ENCODE measurements at places on chromosomes 4 and X.

DNA sequence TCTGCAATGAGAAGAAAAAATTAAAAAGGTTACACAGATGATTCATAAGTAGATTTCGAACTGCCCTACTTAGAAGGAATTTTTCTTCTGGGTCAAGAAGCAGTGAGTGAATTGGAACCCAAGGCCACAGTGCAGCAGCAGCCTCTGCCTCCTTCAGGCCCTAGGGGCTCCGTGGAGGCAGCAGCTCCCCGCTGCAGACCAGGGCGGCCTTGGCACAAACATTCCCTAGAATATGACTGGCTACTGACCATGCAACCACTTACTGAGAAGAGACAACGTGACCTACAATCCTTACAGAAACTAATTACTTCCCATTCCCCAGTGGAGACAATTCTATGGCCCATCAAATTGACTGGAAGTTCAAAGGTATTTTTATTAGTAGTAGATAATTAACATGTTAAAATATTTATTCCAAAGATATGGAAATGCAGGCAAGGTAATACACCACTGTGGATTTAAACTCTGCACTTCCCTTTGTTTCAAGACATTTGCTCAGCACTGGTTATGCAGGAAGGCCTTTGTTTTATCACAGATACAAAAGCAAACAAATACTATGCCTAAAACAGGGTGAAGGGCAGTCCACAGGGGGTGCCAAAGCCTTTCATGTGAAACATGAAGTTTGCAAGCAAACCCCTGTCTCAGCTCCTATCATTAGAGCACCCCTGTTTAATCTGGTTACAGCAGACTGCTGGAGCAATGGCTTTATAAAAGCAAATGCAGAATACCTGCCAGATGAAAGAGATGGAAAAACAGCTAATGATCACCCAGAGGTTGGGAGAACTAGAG is 59.2 kb downstream of the PCDH19 start:
- no peak for DNase-seq

- DNase-seq: no peak
These were observed 47.8 kb downstream of the SLIT2 start for GRCh38 chr4:20299515-20299914.

DNA sequence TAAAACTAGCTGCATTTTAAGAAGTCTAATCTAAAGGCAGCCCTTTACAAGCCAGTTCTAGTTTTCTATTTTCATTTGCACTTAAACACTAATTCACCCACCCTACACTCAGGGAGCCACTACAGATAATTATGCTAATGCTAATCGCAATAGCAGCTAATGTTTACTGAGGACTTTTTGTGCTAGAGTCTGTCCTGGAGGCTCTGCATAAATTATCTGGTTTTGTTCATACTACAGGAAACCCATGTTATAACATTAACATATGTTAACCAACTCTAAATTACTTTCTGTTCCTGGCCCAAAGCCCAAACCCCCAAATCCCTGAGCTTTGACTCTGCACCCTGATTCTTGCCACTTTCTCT is 480 bp upstream of the RADX start:
- DNase-seq: no peak

DNA sequence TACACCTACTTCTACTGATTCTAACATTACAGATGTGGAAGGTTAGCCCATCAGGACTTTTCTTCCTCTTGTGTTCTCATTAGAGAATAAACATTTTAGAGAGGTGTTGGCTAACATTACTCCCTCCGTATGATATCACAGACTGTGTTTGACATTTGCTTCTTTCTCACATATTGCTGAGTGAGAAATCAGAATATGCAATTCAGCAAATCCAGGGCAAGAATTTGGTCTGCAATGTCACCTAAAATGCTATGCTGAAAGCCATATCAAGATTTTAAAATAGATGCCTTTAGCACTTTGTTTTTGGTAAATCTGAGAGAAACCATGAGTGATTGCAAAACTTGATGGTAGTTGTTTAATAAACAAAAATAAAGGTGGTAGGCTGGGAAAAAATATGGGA is 319.1 kb downstream of the C4orf33 start:
- no peak for DNase-seq

DNA sequence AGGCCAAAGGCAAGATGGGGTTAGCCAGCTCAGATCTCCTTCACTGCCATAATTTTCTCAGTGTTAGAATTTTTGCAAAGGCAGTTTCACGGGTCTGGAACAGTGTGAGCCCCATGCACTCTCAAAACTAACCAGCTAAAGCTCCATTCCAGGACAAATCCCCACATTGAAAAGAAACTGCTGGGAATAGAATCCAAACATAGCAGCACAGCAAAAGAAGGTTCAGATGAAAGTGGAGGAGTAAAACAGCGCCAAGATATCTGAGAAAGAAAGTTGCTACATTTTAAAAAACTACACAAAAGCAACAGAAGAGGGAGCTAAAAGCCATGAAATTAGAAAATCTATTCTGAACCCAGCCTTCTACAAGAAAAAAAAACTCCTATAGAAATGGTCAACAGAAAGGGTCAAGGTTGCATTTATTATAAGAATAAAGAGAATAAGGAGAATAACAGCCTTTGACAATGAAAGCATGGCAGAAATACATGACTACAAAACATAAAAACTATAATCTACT is 39.6 kb upstream of the SLC7A3 start:
- DNase-seq: no peak

GRCh38 chr4:20196476-20196875 is 55.2 kb upstream of the SLIT2 start:
- no peak for DNase-seq

- DNase-seq: no peak
These were observed 1.8 kb downstream of the CCNQ start for GRCh38 chrX:153596981-153597750.

DNA sequence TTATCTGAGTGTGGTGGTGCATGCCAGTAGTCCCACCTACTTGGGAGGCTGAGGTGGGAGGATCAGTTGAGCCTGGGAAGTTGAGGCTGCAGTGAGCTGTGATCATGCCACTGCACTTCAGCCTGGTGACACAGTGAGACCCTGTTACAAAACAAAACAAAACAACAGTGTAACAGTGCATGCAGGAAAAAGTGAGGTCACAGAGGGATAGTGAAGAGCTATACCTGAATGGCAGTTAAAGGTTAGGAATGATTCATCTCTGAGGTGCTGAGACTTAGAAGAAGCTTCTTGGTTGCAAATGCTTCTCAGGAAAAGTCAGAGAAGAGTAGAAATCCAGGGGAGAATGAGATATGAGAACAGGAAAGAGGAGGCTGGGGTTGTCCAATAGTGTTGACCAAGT is 178.7 kb downstream of the FRAS1 start:
- DNase-seq: no peak

DNA sequence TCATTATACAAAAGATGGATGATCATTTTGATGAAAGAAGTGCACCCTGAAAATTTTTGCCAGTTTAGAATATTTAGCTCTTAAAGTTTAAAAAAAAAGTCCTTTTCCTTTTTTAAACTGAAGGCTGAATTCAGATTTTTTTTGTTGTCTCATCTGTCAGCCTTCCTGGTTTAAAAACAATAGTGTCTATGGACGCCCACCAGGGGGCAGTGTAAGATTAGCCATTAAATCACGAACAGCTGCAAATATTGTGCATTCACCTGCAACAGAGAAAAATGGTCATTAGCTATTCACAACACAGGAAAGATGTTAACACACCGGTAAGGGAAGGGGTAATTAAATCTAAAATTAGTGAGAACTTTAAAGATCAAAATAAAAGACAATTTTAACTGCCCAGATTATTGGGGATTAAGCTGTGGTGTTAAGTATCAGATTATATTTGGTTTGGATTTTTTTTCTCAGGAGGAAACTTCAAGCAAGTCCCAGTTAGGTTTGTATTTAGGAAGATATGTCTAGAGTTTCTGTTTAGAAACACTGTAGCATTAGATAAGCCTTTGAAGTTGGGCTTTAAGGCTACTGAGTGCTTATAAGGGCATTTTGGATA is 4.4 kb upstream of the CXorf38 start:
- DNase-seq: peak; percentile 56

- no peak for DNase-seq
These were observed 141.8 kb upstream of the MSX1 start for GRCh38 chr4:4717692-4718091.

DNA sequence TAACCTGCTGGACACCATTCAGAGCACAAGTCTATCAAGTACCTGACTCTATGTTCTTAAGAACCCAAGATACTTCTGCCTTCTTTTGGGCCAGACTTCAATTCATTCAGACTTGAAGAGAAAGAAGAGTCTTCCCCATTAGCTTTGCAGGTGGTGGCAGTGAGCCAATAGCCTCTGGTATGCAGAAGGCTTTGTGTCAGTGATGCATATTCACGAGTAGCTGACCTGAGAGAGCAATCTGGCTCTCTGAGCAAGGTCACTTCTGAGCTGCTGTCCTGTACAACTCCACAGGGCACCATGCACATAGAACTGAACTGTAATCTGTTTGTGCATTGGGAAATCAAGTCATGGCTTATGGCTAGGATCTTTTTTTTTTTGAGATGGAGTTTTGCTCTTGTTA is 39.9 kb upstream of the SPINK2 start:
- no peak for DNase-seq

DNA sequence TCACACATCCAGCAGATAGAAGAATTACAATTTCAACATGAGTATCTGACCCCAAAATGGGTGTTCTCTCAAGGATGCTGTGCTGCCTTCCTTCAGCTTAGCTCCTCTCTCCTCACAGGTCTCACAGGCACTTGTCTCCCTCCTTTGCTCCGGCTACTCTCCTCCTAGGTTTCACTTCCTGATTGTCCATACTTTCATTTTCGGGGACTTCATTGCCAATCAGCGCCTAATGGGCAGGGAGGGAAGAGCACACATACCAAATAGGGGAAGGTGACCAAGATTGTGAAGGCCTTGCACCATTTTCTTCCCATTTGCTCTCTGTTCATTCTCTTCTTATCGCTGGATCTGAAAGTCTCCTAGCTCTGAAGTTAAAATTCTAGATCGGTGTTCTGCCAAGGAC is 125.4 kb upstream of the EOLA2 start:
- no peak for DNase-seq

DNA sequence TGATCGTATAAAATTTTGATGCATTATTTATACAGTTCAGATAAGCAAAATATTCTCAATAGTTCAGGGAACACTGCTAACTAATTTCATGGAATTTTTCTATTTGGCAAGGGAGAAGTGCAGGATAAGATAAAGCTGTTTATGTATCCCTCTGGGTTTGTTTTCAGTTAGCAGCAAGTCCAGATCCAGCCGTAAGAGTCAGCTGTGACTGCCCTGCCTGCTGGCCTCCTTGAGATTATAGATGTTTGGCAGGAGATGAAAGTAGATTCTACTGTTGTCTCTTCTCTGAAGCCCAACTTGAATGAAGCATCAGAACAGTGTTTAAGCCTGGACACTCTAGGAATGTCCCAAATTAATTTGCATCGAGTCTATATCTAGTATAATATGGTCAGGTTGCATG is 29.5 kb downstream of the ANTXR2 start:
- no peak for DNase-seq

GRCh38 chr4:95550115-95550987 is 1.6 kb upstream of the UNC5C start:
- DNase-seq: no peak

DNA sequence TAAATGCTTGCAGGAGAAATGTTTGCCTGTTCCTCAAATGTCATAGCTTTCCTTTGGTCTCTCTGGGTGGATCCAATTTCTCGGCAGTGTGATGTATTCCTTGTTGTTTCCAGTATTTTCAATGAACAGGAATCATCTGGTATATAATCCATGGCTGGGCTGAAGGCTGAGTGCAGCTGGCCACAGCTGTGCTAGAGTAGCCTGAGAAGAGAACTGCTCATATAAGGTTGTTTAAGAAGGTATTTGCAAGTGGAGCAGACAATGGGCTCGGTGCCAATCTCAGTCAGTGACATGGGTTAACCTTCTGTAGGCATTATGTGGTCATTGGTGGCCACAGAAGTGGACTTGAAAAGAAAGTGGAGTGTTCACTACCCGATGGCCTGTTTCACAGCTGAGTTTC is 390.3 kb downstream of the SPRY1 start:
- DNase-seq: no peak

DNA sequence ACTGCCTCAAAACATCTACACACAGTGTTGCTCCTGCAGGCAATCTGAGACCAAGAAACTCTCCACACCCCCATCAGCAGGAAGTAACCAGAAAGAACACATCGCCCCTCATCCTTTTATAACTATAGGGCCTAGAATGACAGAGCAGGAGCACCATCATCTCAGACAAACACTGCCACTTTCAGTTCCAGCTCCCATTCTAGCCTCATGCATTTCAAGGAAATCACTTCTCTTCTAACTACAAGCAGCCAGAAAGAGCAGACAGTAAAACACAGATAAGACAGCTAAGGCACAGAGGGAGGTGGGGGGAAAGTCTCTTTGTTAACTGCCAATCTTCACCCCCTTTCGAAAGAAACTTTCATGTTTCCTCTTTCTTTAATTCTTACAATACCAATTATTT is 102.6 kb upstream of the TENT5D start:
- no peak for DNase-seq

GRCh38 chrX:38717871-38718270 is 83.4 kb upstream of the MID1IP1 start:
- no peak for DNase-seq

DNA sequence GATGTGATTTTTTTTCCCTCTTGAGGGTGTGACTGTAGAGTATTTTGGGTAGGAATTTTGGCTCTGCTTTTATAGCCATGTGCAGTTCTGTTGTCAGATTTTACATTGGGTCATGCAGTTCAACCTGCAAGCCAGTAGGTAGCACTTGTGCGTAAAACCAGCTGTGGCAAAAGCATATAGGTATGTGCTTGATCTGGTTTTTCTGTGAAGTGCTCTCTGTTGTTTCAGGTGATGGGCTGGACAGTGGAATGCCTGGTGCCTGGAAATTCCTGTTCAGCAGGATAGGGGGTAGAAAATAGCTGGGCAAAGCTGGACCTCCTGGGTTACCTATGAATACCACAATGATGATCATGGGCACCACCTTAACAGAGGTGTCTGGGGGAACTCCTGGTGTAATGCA is 584.2 kb upstream of the PCDH10 start:
- DNase-seq: no peak

- no peak for DNase-seq
These were observed 232.4 kb downstream of the PPP3CA start for GRCh38 chr4:101114936-101115372.

DNA sequence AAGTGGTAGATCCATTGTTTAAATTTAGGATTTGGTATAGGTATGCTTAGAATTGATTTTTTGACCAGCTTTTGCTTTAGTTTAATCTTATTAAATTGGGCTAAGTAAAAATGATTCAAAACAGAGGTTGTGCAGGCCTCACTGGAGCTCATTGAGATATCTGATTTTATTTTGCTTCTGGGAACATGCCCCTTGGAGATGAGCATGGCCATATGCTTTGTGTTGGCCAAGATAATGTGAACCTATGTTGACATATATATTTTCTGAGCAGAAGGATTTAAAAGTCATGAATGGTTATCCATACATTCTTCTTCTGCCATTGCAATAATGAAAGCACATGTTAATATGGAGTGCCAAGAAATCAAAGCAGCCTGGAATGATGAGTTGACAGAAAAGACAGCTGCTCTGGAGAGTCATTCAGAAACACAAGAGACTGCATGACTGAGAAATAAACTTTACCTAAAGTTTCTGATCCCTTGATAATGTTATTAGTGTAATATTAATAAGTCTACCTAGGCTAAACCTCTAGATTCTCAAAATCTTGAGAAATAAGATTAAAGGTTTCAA is 489.7 kb upstream of the GNPDA2 start:
- DNase-seq: no peak

GRCh38 chr4:108398836-108399235 is 221.5 kb upstream of the RPL34 start:
- no peak for DNase-seq

- no peak for DNase-seq
These were observed 20.9 kb downstream of the CLRN2 start for GRCh38 chr4:17535906-17536305.

GRCh38 chr4:7886007-7886973 is 53.4 kb downstream of the AFAP1 start:
- no peak for DNase-seq

GRCh38 chr4:81359207-81359606 is 112.5 kb downstream of the RASGEF1B start:
- DNase-seq: no peak
